Smooth muscle cell of the brain vasculature (primary cell): ENCODE measurements at places on chromosomes 12 and 14.
A peak's percentile ranks its signal among the peaks of the same experiment; 100 is the strongest.

- no peak for DNase-seq
Observed at GRCh38 chr12:34402228-34402898, 380.1 kb downstream of the ALG10 start.

DNA sequence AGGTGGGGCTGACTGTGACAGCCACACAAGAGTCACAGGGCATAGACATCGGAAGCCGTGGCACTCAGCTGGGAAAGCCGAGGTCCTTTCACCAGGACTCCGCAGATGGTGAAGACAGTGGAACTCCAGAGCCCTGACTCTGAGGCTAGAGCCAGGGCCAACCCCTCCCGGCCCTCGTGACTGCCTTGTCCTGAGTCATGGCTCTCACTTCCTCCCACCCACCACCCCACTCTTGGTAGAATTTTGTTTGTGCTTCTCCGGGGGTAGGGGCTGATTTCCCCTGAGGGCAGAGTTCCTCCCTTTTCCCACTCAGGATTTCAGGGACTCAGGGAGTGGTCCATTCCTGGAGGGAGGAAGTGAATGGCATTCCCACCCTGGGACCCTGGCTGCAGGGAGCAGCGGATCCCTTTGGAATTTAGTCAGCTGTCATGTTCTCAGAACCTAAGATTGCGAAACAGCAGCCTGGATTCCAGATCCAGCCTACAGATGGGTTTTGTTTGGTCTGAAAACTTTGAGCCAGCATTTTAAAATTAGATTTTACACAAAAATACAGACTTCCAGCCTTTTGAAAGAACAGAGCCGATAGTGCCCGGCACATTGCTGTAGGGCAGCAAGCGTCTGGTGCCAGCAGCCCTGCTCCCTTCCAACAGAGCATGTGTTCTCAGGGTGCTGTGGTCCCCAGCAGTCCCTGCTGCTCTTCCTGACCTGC, 50.7 kb downstream of the TPCN1 start:
- peak; percentile 51 for DNase-seq

GRCh38 chr12:57553343-57554202, 3.7 kb downstream of the KIF5A start:
- no peak for DNase-seq

DNA sequence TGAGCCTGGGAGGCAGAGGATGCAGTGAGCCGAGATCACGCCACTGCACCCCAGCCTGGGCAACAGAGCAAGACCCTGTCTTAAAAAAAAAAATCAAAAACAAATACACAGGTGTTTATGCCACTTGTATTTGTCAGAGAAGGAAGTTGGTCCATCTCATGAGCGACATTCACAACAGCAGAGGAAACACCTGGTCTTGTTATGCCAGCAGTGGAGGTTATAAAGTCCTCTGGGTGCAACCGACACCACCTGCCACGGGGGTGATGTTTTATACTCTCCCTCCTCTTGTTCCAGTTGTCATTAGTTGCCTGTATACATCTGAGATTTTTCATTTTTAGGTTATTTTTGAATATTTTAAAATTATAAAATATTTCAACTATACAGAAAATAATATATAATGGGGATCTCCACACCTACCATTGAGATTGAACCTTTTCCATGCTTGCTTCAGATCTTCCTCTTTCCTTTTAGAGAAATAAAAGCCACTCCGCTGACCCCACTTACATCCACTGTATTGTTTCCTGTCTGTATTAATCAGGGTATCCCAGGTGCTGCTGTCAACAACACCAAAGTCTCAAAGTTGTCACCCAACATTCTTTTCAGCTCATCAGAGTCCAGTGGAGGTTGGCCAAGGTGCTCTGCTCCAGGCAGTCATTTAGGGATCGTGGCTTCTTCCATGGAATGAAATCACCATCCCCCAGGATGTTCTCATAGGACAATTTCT, 65.1 kb downstream of the RNFT2 start:
- no peak for DNase-seq

DNA sequence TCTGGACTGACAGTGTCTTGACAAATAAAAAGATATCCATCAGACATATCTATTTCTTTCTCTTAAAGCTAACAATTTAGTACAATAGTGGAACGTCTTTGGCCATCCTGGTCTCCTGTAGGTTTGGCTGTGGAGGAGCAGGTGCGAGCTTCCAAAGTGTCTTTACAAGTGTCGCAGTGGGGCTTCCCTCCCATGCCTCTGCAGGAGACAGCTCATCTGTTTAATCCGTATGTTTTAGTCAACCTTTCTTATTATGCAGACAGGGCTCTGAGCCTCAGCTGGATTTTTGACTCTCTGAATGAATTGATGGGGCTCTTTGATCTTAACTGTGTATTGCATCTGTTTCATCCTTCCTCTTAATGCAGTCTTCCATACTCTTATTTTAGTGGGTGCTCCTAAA, 57.5 kb downstream of the RMST start:
- no peak for DNase-seq

GRCh38 chr12:13843841-13844240, 137.6 kb downstream of the GRIN2B start:
- DNase-seq: no peak

- DNase-seq: peak; percentile 91
Observed at GRCh38 chr12:74317078-74317601, 220.5 kb upstream of the ATXN7L3B start.

DNA sequence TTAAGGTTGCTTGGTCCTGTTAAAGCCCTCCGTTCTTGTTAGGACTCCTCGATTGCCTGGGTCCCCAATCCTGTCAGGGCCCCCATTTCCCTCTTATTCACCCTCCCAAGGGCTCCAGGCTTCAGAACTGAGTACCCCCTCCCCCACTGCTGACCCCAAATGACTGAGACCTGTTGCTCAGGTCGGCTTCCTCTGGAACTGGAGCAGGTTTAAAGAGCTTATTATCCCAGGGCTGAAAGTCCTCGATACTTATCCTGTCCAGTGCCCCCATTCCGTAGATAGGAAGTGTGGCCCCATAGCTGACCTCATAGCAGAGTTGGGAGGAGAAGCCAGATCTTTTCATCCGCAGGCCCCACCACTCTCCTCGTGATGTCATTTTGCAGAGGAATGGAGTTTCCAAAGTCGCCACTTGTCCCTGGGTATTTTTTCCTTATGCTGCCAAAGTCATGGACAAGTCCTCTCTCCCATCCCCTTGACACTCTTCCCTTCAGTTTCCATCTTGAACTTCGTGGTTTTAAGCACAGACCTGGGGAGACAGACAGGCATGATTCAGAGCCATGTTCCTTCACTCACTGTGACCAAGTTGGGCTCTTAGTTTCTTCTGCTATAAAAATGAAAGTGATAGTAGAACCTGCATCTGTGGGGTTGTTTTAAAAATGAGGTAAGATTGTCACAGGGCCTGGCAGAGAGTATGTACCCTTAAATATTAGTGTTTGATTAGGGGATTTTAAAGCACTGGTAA, 1.2 kb downstream of the USP30 start:
- no peak for DNase-seq

DNA sequence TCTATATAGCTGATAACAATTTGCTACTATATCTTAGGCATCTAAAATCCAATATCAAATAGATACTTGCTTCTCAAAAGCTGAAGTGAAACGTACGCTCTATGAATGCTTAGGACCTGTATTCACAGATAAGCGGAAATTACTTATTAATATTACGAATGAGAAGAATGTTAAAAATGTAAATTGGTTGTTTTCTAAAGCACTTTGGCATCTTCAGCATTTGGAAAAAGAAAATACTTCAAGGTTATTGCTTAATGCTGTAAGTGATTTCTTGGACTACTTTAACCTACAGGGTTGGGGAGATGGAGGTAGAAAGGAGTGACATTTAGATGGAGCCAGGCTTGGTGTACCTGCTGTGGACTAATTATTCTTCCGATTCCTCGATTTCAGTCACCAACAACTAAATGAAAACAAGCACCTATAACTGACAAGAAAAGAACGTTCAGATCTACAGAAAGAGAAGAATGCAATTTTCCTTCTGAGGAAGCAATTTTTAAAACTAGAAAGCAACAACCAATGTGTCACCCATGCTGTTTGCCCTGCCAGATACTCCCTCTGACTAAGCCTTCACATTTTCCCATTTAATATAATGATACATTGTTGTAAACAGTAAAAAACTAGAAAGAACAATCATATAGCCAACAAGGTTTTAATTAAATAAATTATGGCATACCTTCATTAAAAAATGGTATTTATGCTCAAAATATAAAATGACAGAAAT, 49.3 kb downstream of the SLC25A21 start:
- no peak for DNase-seq

DNA sequence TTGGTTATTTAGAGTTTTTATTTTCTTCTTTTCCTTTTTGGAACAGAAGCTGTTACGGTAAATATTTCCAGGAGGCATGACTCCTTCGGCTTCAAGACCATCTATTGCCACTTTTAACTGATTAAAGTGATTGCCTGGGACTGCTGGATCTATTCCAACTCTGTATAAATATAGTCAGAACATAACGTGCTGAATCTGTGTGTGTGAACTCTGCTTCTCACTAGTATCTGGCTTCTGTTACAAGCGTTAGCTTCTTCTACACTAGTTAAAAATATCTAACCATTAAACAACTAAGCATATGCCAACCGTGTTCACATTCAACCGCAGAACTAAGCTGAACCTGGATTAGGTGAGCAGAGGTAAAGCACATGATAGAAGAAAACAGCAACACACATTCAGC, 49.0 kb downstream of the TMTC1 start:
- no peak for DNase-seq

- DNase-seq: no peak
Observed at GRCh38 chr12:31117203-31118011, 43.7 kb downstream of the DDX11 start.

GRCh38 chr14:95518045-95518751, 1.7 kb upstream of the SYNE3 start:
- DNase-seq: no peak

- DNase-seq: no peak
Observed at GRCh38 chr12:33560653-33561208, 121.1 kb upstream of the SYT10 start.
